ENCODE measurements at places on chromosomes 5 and 9.

DNA sequence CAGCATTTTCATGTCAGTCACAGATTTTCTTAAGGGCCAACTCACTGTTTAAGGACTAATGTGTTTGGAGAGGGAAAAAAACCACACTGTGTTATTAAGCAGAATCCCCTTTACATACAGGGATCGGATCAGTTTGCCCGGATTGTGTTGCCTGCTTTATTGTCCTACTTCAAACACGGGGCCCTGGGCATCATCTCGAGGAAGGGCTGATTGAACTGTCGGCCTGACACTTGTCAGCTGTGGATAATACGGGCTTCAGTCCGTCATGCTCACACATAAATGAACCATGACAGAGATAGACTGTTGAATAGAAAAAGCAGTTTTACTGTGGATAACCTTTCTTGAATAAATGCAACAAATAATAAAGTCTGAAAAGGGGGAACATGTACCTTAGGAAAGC, 325.0 kb downstream of the ZSWIM6 start:
- no peak for DNase-seq

GRCh38 chr9:3434594-3434993, 91.2 kb downstream of the RFX3 start:
- no peak for DNase-seq

GRCh38 chr5:50853151-50853550, 186.7 kb downstream of the PARP8 start:
- no peak for DNase-seq

DNA sequence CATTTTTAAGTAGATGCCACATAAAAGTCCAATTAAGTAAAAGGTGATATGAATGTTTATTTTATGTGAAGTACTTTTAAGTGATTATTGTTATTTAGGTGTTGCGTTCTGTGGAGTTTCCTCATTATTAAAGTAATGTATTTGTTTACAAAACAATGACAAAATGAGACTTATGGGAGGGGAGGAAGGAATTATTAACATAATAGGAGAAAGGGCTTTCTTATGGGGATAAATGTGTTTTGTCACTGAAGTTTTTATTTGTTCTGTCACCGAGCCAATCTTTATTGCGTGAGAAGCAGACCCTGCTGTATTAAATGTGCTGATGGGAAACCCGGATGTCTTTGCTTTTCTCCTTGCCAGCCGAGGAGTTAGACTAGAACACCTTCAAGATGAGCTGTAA, 44.5 kb downstream of the TRIO start:
- DNase-seq, result no peak
